ENCODE measurements at places on chromosomes 3 and 15.

DNA sequence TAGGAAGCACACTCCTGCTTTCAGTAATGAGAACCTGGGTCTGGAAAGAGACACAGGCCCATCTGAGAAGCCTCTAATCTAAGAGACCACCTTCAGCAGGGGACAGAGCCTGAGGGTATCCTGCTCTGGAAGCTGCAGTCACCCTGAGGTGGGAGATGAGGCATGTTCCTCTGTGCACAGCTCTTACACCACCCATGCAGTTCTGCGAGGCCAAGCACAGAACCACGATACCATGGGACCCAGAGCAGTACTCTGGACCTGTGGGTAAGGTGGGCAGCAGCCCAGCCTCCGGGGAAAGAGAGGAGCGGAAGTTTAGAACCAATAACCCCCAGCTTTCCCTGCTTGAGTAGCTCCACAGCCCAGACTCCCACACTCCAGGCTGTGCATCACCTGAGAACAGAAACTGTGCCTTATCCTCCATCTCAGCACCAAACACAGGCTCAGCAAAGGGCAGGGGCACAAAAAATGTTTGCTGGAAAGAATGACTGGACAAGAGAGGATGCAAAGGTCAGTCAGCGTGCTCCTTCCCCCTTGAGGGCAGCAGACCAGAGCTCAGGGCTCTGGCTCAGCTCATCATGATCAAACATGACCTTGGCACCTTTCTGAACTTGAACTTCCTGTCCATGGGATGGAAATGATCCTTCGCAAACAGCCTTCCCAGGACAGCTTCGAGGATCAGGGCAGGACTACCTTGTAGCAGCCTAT lies 43.1 kb downstream of the RBPMS2 start:
- DNase-seq = no peak

GRCh38 chr3:29597376-29598008 lies 316.6 kb downstream of the RBMS3 start:
- no peak for DNase-seq

- no peak for DNase-seq
Observed at GRCh38 chr3:187640569-187641059, 29.6 kb downstream of the SST start.

DNA sequence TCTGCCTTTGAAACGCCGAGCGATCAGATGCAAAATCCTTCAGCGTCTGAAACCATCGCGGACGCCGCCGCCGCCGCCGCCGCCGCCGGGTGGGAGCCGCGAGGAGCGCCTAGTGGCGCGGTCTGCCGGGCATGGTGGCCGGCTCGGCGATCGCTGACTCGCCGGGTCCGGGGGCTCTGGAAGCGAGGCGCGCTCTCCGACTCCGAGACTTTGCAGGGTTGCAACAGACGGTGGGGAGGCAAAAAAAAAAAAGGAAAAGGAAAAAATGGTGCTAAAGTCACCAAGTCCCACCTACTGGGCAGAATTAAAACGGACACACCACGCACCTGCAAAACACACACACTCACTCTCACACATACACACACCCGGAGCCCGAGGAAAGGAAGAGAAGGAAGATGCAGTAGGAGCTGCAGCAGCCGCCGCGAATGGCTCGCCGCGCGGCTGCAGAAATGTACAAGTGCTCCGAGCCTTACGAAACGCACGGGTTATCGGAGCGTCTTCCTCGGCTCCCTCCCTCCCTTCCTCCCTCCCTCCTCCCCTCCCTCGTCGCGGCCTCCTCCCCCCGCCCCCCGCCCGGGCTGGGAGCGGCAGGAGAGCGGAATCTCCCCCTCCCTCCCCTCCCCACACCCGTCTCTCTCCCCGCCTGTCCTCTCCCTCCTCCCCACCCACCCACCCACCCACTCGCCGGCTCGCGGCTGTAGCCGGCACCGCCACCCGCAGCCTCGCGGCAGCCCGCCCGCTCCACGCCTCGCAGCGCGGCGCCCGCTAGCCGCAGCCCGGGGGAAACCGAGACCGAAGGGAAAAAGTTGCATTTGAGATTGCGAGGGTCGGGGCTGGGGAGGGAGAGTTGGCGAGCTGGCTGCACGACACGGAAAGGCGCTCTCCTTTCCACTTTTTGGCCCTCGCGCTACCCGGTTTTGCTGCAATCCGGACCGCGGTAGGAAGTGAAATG lies at the start of gene NTRK3:
NTRK3 (minus strand) TSS at position 461 of the 952 bp plus-strand sequence. CDS start 586 bp downstream, outside the sequence.
- no peak for DNase-seq

DNA sequence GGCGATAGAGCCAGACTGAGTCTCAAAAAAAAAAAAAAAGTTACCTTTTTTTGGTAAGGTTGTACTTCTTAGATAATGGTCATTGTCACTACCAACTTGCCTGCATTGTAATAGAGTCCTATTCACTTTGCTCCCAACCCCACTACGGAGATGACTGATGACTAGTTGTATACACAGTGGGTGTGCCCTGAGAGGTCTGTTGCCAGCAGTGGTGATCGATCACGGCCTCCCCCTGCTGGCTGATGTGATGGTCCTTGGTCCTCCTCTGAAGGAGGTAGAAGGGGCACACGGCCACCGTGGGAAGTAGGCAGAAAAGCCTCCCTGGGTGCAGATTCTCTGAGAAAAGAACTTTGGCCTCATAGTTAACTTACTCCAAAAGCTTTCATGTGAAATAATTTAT lies 10.7 kb downstream of the GCNT3 start:
- no peak for DNase-seq

DNA sequence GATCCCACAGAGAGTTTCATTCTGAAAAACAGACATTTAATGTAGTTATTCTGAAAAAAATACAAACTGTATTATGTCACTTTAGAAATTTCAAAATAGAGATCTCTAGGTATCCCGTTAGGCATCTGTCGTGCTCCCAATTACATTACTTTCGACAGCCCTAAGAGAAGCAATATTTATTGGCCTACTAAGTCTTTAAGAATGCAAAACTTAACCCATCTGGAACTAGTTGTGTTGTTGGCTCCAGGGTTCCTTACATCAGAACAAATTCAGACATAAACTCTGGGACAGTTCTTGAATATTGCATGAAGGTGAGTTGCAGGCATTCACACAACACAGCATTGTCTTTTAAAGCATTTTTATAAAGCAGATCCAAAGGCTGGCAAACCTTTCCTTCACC lies 498.4 kb downstream of the FHIT start:
- no peak for DNase-seq

DNA sequence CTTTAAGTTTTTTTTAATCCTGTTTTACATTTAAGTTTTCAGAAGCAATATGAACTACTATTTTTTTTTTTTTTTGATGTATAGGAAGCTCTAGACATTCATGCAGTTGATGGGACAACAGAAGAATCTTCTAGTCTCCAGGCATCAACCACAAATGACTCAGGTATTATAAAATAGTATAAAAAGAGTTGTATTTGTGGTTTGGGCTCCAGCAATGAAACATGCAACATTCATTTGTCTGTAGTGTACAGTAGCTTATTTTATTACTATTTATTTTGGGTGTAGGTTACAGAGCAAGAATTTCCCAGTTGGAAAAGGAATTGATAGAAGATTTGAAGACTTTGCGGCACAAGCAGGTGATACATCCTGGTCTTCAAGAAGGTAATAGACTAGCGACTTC lies 38.6 kb downstream of the MGA start:
- DNase-seq = no peak

Measured in central memory CD8-positive, alpha-beta T cell (primary cell).